HT-29 (cell line): ENCODE measurements at places on chromosomes 7 and 10. TPM values are rescaled to one million over a fixed set of nuclear protein-coding genes. Genes with fewer than 3 reads are reported as not detected.

DNA sequence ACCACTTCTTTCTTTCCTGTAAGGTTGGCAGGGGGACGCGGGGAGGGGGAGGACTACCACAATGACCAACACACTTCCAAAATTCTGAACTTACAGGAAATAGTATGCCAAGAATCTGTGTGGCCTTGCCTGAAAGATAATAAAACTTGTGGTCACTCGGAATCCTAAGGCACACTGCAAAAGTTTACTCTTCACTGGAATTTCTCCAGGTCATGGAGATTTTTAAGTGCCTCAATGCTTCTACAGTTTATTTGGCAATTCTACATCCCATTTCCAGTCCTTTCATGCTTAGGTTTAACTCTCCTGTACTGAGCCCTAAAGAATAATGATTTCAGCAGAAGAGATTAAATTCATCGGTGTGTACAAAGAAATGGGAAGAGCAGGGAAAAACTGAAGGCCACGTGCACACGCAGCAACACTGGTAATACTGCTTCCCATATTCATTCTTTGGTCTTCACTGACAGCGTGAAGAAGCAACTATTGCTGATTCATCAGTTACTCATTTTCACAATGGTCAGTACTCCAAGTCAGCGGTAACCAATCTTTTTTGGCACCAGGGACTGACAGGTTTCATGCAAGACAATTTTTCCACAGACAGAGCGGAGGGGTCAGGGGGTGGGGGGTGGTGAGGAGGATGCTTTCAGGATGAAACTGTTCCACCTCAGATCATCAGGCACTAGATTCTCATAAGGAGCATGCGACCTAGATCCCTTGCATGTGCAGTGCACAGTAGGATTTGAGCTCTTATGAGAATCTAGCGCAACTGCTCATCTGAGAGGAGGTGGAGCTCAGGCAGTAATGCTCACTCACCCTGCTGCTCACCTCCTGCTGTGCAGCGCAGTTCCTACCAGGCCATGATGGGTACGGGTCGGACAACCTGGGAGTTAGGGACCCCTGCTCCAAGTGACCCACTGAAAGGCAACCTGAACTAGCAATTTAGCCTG is 9.8 kb downstream of the LARP4B start:
- DNase-seq: no peak

DNA sequence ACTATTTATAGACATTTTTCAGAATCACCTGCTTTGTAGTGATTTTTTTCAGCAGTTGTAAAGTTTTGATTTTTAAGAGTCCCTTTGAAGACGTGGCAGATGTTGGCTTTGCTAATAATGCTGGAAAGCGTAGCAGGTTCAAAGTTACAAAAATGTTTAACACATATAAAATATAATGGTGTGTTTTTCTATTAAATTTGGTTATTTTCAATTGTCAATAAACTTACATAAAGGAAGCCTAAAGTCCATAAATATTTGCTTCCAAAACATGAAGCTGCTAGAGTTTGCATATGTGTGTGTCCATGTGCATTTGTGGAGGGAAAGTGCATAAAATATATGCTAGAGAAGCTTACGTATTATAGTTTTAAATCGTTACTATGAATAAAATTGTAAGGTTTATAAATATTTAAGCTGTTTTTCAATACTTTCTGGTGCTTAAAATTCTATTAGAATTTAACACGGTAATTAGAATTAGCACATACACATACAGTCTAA is 3.7 kb downstream of the MEOX2 start:
- DNase-seq: no peak

- peak; percentile 12 for DNase-seq
Measured at GRCh38 chr10:34018129-34018528, 683.7 kb upstream of the NRP1 start.

GRCh38 chr10:28179006-28179742 is 123.7 kb downstream of the MPP7 start:
- DNase-seq: peak; percentile 81

- peak; percentile 57 for DNase-seq
Measured at GRCh38 chr7:105487579-105488571, 34.2 kb downstream of the PUS7 start.

The TBATA gene
- total RNA-seq: not detected in 2 replicates

The DOCK1 gene
- total RNA-seq: 28.4 and 32.6 TPM in 2 replicates
